Midbrain (tissue), 1 donor: ENCODE measurements at places on chromosomes 12 and 14.

- peak; percentile 60 for DNase-seq
These were observed 201.7 kb downstream of the EXOC5 start for GRCh38 chr14:57066887-57067513.

DNA sequence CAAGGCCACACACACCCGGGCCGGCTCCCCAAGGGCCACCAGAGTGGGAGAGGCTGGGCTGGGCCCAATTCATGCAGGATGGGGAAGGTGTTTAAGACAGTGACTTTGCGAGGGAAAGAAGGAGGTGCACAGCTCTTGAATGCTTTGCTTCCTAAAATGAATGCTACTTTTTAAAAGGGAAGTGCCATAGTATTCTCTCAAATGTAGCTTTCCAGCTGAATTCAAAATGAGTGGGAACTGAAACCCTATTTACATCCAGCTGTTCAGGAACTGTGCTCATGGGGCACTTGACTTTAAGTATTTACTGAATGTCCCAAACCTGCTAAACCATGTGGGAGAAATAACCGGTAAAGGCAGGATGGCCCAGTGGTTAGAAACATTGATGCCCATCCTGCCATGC, 7.6 kb downstream of the ITPK1 start:
- DNase-seq: no peak

DNA sequence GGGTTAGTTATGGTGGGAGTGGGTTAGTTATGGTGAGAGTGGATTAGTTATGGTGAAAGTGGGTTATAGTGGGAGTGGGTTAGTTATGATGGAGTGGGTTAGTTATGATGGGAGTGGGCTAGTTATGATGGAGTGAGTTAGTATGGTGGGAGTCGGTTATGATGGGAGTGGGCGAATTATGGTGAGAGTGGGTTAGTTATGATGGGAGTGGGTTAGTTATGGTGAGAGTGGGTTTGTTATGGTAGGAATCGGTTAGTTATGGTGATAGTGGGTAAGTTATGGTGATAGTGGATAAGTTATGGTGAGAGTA, 22.1 kb upstream of the SFSWAP start:
- DNase-seq: no peak

DNA sequence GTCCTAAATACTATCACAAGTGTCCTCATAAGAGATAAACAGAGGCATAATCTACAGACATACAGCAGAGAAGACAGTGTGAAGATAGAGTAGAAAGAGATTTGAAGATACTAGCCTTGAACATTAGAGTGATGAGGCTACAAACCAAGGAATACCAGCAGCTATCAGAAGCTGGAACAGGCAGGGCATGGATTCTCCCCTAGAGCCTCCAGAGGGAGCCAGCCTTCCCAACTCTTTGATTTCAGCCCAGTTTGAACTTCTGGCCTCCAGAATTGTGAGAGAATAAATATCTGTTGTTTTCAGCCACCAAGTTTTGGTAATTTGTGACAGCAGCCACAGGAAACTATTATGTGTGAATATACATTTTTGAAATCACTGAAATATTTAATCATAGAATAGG, 47.2 kb downstream of the CCDC91 start:
- no peak for DNase-seq

GRCh38 chr14:55731881-55732498, 152.0 kb downstream of the KTN1 start:
- DNase-seq: peak; percentile 7

DNA sequence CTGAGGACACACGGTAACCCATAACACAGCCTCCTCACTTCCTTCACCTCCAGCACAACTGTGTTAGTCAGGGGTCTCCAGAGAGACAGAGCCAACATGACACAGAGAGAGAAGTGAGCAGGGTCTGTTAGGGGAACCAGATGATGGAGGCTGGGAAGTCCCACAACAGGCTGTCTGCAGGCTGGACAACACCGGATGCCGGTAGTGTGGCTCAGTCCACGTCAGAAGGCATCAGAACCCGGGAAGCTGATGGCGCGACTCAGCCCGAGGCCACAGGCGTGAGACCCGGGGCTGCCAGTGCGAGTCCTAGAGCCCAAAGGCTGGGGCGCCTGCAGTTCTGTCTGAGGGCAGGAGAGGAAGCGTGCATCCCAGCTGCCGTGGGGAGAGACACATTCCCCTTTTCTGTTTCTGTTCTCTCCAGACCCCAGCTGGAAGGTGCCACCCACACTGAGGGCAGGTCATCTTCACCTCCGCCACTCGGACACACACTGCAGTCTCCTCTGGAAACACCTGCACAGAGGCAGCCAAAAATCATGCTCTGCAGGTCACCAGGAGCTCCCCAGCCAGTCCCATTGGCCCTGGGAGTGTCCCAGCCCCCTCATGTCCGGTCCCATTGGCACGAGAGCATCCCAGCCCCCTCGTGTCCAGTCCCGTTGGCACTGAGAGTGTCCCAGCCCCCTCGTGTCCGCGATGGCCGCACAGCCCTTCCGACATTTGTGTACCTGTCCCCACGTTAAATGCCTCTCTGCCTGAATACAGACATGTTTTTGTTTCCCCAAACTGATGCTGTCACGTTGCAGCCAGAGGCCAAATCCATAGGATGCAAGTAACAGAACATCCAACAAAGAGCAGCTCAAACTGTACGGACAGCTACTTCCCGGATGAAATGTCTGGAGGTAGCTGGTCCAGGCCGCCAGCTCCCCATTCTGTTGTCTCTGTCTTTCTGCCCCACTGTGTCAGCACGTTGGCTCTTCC, 7.9 kb upstream of the FBRSL1 start:
- DNase-seq: no peak

DNA sequence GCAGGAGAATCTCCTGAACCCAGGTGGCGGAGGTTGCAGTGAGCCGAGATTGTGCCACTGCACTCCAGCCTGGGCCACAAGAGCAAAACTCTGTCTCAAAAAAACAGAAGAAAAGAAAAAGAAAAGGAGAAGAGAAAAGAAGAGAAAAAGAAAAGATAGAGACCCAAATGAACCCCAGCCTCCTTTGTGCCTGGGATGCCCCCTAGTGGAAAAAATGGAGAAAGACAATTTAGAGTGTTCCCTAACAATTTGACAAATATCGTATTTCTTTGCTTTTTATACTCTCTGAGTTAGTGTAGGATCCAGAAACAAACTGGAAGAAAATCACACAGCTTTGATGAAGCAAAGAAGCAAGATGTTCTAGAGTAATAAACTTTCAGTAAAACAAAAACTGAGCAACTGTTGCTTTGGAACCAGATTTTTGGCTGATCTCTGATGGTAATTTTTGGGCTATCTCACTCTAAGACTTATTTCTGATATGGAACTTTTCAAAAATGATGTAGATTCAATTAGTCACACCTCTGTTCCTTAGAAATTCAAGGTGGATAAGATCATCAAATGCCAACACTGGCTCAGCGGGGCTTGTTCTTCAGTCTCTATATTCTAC, 18.6 kb upstream of the PRKAB1 start:
- no peak for DNase-seq

DNA sequence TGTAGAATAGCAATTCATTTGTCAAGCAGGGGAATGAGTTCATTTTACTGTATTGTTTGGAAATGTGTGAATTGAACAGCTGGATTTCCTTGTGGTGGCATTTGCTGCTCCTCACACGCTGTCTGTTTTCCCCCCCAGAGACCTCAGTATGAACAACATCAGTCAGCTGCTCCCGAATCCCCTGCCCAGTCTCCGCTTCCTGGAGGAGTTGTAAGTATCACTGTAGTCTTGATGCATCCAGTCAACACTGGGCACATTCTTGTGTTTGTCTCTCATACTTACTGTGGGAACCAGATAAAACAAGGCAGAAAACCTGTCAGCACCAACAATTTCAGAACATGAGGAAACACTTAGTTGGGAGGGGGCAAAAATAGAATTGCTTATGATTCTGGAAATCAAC, 64.9 kb downstream of the LGR5 start:
- no peak for DNase-seq

- no peak for DNase-seq
These were observed 13.6 kb upstream of the EMP1 start for GRCh38 chr12:13182881-13183280.

GRCh38 chr12:43869184-43869583, 33.3 kb downstream of the TMEM117 start:
- DNase-seq: no peak

DNA sequence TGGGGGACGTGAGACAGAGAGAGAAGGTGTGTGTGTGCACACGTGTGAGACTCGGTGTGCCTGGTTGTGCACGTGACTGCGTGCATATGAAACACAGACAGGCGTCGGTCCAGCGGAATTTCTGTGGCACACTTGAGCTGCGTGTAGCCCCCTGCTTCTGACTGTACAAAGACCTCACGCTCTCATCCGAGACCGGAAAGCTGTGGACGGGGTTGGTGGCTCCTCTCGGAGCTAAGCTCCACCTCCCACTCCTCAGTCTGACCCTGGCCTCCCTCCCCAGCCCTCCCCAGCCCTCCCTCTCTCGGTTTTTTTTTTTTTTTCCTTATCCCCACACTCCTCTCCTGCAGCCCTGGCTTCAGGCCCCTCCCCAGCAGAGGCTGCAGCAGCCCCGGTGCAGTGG, 8.3 kb upstream of the C14orf180 start:
- DNase-seq: no peak

- DNase-seq: peak; percentile 55
These were observed 50.1 kb downstream of the KLRG1 start for GRCh38 chr12:9039397-9039977.

- no peak for DNase-seq
These were observed 42.8 kb downstream of the KDM2B start for GRCh38 chr12:121537814-121538698.

DNA sequence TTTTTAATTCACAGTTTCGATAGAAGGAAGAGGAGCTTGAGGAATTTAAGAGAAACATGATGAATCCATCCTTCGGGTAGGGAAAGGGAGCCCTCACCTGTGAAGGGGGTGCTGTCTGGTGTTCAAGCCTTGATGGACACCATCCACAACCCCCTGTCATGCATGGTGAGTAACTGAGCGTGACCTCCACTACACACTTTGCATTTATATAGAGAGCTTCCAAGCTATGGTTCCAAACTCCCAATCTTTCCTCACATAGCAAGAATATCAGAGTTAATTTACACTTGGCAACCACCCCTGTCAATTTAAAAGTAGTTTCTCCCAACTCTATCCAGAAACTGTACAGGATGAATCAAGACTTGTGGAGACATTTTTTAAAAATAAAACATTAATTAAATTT, 13.1 kb upstream of the NID2 start:
- no peak for DNase-seq

GRCh38 chr12:46124848-46125619, 134.7 kb upstream of the SCAF11 start:
- DNase-seq: peak; percentile 89
